GM12864 (cell line): ENCODE measurements at places on chromosomes 11 and 22.

DNA sequence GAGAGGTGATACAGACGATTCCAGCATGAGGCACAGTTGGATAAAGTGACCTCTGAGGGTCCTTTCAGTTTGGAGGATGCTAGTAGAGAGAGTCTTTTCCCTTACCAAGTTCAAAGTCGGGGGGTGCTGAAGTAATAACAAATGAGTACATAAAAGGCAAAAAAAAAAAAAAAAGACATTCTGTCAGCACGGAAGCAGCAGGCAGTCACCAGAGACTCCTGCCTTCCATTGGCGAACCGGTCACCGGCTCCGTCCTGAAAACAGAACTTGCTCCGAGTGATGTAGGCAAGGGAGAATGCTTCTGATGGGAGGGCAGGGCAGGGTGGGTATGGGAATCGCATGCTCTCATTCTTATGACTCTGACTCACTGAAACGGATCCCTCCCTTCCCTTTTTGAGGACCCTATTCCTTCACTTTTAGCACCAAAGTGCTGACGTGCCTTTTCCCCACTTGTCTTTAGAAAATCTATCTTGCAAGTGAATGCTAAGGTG, 65.9 kb downstream of the PRR5L start:
- DNase-seq, result no peak

GRCh38 chr22:49163960-49164690, 663.5 kb downstream of the BRD1 start:
- DNase-seq, result no peak

GRCh38 chr11:67050139-67050538, 6.5 kb upstream of the RHOD start:
- DNase-seq, result no peak

DNA sequence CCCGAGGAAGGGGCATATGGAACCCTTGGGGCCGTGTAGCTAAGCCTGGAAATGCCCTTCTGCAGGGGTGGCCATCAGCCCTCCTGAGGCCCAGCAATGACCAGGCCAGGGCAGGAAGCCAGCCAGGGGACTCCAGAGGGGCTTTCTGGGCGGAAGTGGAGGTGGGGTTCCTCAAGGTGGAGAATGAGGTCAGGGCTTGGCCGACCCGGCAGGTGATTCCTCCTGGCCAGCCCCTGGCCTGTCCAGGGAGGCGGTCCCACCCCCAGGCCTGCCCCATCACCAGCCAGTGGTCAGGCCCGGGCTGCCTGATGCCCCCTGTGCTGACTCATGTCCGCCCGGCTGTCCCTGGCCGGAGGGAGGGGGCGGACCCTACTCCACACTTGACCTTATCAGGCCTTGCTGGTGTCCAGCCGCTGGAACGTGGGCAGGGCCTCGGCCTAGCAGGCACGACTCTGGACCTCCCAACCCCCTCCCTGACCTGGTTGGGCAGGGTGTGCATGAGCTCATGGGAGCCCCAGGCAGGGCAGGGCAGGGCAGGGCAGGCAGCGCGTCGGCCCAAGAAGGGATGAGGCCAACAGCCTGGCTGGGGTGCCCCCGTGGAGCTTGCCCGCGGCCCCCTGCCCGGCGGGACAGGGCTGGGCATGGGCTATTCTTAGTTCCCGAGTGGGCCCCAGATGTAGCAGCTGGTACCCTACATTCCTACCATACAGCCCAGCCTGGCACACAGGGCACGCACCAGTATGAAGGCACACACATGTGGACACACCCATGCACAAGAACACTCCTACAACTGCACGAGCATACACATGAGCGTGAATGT, 35.9 kb downstream of the RPL3 start:
- DNase-seq, result no peak

DNA sequence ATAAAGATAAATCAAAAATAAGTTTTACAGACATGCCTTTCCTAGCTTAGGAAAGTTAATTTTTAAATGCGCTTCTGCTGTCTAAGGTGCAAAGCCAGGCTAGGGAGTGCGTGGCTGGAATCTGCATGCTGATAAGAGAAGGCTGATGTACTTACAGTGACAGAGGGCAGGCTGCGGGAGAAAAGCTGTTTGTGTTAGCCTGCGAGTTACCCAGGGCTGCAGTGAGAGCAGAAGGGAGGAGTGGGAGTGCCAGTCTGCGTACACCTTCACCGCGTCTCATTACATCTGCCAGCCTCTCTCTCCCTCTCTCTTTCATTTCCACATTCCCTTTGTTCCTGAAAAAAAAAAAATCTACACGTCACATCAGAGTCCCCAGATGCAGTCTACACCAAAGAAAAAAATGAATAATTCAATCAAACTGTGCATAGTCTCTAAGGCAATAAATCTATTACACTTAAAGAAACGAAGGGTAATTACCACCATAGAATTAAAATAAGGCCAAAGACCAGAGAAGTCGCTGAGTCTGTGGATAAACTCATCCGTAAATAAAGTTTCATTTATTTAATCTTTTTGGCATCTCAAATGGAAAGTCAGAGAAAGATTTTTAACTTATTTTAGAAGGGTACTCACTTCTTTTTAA, 126.4 kb upstream of the C11orf58 start:
- DNase-seq, result no peak

- DNase-seq, result peak; percentile 82
These were observed 74.7 kb downstream of the SC5D start for GRCh38 chr11:121367001-121367843.

DNA sequence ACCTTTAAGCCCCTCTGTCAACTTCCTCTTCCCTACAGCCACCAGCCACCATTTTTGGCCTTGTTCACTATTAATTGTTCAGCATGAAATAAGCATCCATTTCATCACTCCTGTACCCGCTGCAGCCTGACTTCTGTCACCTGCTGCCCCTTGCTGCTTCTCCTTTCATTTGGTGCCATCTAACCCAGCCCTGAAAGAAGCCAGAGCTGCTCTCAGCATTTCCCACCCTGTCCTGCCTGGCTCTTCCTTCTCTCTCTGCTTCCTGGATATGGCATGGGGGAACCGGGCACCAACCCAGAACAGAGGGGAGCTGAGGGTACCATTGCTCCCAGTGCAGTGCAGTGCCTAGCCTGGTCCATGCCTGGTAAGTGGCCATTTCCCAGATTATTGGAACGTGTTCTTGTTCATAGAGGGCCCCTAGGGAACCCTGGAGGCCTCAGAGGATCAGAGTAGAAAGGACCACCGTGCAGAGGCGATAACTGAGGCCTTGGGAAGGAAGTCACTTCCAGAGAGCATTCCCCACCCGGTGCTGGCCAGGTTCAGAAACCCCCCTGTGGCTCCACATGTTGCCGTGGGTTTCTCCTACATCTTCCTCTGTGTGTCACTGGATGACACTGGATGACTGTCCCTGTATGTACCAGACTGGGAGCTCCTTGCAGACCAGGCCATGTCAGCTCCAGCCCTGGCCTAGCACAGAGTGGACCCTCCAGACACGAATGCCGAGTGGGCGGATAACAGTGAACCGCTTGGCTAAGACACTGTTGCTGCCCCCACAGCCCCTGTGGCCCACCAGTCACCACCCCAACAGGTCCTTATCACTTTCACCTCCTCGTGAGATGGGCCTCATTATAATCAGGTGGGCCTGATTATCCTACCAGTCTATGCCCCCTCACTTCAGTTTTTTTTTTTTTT, 4.7 kb downstream of the YDJC start:
- no peak for DNase-seq

GRCh38 chr22:17744430-17744829, 29.8 kb downstream of the BID start:
- DNase-seq, result no peak

DNA sequence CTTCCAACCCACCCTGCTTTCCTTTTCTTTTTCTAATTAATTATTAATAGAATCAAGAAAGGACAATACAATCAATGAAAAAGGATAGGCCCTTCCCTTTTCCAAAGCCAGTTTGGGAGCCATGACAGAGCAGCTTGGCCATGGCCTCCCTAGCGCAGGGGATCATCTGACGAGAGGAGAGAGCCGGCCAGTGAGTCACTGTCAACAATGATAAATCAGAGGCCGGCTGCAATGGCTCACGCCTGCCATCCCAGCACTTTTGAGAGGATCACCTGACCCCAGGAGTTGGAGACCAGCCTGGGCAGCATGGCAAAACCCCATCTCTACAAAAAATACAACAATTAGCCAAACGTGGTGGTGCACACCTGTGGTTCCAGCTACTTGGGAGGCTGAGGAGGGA, 27.5 kb upstream of the KRTAP5-7 start:
- DNase-seq, result no peak

DNA sequence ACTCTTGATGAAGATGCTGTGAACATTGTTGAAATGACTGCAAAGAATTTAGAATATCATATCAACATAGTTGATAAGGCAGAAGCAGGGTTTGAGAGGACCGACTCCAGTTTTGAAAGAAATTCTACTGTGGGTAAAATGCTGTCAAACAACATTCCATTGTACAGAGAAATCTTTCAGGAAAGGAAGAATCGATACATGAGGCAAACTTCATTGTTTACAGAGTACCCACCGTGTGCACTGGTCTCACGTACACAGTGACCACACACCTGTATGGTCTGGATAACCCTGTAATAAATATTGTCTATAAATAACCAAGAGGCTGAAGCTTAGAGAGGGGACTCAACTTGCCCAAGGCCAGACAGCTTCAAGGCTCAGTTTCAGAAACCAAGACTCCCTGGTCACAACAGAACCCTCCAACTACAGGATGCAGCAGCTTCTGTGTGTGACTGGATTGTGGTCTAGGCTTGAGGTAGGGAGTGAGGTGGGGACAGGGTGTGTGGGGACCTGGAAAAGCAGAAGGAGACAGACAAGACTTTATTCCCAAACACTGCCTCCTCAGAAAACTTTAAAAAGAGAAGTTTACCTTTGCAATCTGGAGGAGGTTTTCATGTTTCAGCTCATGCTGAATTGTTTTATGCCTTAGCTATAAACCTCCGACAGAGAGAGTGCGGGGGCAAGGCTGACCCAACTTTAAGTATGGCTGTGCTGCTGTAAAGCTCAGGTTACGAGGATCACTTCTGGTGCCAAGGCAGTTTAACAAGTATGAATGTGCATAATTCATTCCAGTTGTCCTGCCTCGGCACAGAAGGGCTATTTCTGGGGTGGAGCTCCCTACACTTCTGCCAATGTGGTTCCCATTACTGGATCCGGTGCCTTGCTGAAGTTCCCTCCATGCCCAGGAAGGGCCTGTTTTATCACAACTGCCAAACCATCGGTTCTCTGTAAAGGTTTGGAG, 372.6 kb upstream of the NARS2 start:
- DNase-seq, result no peak

- no peak for DNase-seq
These were observed 17.7 kb upstream of the ANKRD42 start for GRCh38 chr11:83175815-83176214.

DNA sequence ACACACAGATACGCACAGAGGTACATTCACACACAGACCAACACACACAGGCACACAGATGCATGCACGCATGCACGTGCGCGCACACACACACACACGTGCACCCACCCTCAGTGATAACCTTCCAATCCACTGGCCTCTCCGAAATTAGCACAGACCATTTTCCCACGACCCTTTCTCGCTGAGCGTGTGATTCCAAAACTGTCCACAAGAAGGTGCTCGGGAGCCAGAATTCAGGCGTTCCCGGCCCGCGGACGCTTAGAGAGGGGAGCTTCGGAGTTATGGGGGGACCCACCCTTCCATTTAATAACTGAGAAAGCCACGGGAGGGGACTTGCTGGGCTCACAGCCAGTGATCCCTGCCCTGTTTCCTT, 33.8 kb upstream of the SLC35C1 start:
- no peak for DNase-seq

DNA sequence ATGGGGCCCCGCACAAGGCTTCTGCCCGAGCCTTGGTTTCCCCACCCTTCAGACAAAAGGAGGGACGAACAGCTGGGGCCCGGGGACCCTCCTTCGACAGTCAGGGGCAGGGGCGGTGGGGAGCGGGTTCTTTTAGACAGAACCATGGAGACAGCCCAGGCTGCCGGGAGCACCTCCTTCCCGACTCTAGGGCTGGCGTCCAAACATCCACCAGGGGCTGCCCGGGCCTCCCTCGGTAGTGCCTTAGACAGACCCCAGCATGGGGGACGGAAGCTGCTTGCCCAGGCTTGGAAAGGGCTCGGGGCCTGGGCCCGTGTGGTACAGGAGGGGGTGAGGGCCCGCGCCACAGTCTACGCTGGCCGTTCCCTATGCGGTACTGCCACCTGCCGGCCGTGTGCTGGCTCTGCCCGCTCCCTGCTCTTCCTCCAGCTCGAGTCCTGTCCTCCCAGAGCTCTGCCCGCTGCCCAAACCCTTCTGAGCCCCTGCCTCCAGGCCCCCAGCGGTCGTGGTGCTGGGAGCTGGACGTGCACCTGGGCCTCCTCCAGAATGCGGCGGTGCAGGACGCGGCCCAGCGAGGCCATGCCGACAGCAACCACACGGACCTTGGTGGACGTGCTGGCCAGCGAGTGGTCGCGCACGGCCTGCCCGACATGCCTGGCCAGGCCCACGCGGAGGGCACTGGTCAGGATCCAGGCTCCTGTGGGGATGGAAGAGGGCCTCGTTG, 20.1 kb downstream of the TSSC4 start:
- DNase-seq, result no peak

DNA sequence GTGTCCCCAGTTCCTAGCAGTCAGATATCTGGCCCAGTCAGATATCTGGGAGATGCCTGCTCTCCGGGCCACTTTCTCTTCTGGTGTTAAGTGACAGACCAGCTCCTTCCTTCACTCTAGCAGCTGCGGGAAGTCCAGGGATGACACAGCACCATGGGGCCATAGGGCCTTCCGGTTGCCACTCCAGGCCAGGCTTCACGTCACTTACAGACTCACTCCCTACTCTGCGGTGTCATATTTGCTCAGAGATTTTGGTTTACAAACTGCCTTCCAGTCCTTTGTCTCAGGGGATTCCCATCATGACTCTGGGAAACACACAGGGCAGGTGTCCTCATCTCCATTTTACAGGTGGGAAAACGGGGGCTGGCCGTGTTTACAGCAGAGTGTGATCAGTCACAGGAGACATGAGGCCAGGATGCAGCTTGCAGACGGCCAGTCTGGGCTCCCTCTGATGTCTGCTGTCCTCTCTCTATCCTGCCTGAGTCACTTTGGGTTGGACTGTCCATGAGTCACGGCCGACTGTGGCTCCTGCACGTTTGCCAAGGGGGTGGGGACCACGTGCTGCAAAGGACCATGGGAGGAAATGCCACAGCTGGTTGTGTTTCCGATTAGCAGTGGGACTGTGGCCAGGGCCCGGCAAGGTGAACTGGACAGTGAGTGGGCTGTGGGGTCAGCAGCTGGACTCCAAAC, 8.2 kb upstream of the TBC1D22A start:
- no peak for DNase-seq

- no peak for DNase-seq
These were observed 1.7 kb downstream of the EP300 start for GRCh38 chr22:41094041-41094593.

DNA sequence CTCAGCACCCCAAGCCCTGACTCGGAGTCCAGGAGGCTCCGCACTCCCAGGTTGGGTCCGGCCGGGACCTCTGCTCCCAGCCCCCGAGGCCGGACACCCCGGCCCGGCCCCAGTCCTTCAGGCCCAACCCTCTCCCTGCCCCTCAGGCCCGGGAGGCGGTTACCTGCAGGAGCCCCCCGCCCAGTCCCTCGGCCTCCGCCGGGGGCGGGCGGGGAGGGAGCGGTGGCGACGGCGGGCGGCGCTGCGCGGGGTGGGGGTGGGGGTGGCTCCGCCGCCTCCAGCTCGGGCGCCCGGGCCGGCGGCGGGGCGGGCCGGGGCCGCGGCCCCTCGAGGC, 310 bp downstream of the TCF20 start:
- DNase-seq, result no peak
